Activated gamma-delta T cell (primary cell): ENCODE measurements at places on chromosomes 6 and 20.

DNA sequence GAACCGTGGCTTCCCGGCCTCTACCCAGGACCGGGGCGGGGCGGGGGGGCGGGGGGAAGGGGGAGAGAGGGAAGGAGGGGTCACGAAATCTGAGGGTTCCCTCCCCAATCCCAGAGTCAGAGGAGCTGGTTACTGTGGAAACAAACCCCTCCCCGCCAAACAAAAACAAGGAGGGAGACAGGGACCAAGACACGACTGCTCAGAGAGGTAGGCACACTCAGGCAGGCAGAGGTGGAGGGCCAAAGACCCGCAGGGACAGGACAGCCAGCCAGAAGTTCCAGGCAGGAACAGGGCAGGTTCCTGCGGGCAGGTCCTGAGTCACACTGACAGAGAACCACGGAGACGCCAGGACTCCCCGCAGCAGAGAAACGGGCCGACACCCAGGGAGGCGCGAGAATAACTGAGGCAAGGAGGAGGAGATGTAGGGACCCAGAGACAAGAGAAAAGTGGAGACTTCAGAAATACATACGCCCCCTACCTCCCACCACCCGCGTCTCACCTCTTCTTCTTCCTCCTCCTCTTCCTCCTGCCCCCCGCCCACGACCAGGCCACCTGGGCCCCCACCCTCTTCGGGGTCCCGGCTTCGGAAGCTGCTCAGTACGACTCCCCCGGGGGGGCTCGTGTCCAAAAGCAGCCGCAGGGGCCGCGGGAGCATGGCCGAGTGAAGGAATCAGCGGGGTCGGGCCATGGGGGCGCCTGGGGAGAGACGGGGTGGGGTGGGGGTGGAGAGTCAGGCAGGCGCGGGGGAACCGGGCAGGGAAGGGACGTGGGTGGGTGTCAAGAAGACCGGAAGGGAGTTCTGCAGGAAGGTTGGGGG, 578 bp downstream of the RGL2 start:
- no peak for DNase-seq

- DNase-seq = no peak
Observed at GRCh38 chr6:2714111-2714895, 36.4 kb downstream of the MYLK4 start.

DNA sequence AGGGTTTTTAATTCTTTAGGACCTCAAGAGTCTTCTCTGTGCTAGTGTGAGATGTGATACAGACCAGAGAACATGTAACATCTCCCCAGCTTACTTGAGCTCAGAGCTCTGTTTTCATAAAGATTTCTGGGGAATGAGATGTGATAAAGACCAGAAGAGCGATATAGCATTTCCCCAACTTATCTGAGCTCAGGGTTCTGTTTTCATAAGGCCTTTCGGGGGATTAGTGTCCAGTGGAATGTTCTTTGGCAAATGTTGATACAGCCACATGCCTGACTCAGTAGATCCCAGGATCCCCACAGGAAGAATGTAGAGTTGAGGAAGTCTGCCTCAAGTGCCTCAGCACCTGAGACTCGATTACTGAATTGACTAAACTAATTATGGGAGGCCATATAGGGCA, 18.7 kb upstream of the TOP1 start:
- no peak for DNase-seq

- DNase-seq = no peak
Observed at GRCh38 chr6:156719395-156719719, 57.8 kb upstream of the ARID1B start.
